ENCODE measurements at places on chromosomes 16 and 17. TPM values are rescaled to one million over a fixed set of nuclear protein-coding genes. Genes with fewer than 3 reads are reported as not detected.

Gene ICAM2
- 625 TPM for polyA plus RNA-seq

Gene CLEC18A
- polyA plus RNA-seq = not detected

Gene TMIGD1
- polyA plus RNA-seq = not detected

Gene SMTNL2
- polyA plus RNA-seq = not detected

Gene SPNS2
- polyA plus RNA-seq = not detected

Gene TMEM100
- polyA plus RNA-seq = not detected

Gene SOX8
- polyA plus RNA-seq = 0.16 TPM

Gene TSPAN10
- polyA plus RNA-seq = 0.21 TPM

Gene ITPRIPL2
- 0.21 TPM for polyA plus RNA-seq

Gene TBC1D3G
- not detected for polyA plus RNA-seq

Gene GUCY2D
- not detected for polyA plus RNA-seq

DNA sequence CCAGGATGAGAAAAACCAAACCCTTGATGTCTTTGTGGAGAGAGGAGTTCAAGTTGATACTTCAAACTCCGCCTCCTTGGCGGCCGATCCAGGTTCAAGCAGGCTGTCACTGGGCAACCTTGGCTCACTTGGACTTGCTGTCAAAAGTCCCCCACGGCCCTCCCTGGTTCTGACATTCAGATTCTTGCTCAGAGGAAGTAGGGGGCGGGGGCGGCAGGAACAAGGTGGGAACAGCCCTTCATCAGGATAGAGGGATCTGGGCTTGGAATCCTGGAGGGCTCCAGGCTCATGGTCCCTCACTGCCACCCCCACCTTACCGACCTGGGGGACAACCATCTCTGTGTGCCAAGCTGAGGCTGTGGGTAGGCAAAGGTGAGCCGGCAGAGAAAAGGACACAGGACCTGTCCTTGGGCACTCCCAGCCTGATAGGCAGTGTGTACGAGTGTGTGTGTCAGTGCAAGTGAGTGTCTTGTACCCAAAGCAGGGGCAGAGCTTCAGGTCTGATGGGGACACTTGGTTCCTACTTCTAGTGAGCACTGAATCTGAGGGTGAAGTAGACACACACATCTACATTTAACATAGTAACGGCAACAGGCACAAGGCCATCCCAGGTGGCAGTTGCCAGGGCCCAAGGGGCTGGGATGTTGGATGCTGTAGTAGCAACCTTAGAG lies 6.6 kb upstream of the TSPOAP1 start:
- DNase-seq = no peak

DNA sequence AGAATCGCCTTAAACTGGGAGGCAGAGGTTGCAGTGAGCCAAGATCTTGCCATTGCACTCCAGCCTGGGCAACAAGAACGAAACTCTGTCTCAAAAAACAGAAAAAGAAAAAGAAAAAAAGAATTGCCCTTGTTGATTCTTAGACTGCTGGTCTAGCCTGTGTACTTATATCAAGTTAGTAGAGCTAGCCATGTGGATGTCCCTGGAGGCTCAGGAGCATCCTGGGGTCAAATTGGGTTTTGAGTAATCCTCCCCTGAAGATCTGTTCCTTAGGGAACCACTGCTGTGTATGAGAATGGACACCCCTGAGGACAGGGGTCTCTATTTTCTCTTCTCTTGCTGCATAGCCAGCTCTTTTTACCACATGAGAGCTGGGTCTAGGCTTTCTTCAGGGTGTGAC lies 21.5 kb downstream of the SLC7A6OS start:
- DNase-seq = no peak

DNA sequence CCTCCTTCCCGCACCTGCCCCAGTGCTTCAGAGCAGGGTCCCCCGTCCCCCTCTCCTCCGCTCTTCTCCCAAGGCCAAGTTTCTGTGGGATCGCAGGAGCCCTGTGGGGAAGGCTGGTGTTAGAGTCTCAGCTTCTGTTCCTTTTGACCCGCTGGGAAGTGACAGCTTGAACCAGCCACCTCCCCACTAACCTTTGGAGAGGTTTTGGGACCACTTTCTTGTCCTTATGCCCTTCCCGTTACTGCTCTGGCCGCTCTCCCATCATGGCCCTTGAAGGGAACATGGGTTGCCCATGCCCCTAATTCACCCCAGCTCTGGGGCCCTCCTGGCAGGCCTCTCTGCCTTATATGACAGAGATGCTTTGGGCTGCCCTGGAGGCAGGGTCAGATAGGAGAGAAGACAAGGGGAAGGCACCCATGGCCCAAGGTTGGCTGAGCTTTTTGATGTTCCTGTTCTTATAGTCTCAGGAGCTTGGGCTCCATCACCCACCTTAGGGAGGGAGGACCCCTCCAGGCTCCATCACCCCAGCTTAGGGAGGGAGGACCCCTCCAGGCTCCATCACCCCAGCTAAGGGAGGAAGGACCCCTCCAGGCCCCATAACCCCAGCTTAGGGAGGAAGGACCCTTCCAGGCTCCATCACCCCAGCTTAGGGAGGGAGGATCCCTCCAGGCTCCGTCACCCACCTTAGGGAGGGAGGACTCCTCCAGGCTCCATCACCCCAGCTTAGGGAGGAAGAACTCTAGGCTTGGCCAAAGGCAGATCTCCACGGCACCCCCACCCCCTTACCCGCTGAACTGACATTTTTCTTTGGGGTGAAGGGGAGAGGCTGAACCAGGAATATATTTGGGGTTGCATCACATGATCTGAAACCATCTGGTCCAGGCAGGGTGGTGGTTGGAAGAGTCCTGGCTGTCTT lies 45.0 kb downstream of the NT5M start:
- no peak for DNase-seq

DNA sequence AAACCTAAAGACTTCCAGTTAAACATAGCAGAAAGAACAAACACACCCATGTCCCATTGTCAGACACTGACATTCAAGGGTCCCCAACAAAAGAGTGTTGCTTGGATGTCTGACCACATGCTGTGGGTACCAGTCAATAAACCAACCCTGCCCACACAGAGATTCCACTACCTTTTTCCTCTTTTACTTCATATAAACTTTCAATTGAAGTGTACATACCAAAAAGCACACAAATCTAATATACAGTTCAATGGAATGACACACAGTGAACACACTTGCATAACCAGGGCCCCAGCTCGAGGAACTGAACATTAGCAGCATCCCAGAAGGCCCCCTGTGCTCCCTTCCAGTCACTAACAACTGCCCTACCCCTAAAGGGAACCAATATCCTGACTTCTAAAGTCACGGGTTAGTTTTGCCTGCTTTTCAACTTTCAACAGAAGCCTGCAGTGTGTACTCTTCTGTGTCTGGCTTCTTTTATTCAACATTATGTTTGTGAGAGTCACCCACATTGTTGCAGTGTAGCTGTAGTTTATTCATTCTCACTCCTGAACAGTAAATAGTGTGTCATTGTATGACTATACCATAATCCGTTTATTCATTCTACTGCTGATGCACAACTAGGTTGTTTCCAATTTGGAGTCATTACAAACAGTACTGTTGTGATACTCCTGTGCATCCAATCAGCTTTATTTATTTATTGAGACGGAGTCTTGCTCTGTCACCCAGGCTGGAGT lies 18.0 kb downstream of the CFDP1 start:
- no peak for DNase-seq

GRCh38 chr17:81002409-81003361 lies 11.0 kb downstream of the CHMP6 start:
- DNase-seq = no peak

DNA sequence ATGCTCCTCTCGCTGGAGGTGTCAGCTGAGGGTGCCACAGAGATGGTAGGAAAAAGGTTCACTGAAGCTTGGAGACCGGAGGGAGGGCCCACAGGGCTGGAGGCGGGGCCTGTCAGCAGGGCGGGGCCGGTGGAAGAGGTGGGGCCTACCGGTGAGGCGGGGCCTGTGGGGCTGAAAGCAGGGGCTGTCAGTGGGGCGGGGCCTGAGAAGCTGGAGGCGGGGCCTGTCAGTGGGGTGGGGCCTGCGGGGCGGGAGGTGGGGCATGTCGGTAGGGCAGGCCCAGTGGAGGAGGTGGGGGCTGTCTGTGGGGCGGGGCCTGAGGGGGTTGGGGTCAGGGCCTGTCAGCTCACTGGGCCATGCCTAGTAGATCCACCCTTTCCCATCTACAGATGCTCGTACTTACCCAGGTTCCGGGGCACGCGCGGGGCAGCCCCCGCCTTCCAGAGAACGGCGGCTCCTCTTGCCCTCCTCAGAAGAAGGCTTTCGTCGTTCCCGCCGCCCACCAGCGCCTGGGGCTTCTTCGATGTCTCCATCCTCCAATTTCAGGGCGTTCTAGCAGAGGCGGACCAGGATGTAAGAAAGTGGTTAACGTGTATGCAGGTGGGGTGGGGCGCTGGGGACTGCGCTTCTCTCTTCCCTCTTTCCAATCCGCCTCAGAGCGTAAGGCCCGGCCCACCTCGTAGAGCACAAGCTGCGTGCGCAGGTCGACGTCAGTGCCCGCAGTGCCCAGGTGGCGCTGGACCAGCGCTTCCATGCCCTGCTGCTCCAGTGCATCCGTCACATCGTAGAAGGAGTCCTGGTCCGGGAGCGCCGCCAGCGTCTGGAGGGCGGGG lies 9.8 kb downstream of the TMEM208 start:
- peak; percentile 57 for DNase-seq

DNA sequence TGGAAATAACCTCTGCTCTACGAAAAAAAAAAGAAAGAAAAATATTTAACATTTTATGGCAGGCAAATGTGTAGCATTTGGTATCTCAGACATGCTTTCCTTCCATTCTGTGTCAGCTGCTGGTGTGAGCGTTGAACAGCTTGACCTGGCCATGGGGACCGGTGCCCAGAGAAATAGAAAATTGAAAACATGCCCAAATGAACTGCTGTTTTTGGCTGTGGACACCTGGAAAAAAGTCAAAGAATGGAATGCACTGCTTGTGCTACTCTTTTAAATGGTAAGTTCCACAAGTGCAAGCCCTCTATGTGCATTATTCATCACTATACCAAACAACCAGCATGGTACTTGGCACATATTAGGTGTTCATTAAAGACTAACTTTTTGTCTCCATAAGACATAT lies 127.2 kb downstream of the CDH8 start:
- no peak for DNase-seq

DNA sequence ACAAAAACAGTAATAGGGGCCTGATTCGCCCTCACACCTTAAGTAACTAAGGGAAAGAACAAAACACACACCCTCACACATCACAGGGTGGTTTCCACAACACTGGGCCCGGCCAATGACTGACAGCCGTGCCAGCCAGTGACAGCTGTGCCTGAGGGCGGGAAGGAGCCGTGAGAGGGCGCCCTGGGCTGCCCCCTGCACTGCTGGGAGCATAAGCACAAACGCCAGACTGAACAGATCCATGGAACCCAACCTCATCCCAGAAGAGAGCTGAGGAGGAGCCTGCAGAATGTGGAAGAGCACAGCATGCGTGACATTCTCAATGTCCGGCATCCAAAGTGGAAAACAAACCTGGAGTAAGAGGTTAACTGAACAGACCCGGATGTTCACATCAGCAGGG lies 16.0 kb downstream of the CSNK1D start:
- DNase-seq = peak; percentile 48

DNA sequence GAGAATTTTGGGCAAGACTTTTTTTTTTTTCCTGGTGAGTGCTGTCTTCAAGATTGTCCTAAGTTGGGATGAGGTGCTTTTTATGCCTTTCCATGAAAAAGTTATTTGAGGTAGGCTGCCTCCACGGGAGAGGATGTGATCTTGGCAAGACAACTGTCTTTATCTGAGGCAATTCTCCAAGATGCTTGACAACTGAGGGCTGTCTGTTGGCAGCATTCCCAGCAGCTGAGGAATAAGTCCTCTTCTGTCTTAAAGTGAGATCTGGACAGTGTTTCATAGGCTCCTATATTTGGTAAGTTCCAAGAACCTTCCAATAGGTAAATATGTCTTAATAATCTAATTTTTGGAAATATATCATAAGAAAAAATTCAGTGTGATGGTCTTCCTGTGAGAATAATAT lies 662.0 kb downstream of the CDH11 start:
- no peak for DNase-seq

DNA sequence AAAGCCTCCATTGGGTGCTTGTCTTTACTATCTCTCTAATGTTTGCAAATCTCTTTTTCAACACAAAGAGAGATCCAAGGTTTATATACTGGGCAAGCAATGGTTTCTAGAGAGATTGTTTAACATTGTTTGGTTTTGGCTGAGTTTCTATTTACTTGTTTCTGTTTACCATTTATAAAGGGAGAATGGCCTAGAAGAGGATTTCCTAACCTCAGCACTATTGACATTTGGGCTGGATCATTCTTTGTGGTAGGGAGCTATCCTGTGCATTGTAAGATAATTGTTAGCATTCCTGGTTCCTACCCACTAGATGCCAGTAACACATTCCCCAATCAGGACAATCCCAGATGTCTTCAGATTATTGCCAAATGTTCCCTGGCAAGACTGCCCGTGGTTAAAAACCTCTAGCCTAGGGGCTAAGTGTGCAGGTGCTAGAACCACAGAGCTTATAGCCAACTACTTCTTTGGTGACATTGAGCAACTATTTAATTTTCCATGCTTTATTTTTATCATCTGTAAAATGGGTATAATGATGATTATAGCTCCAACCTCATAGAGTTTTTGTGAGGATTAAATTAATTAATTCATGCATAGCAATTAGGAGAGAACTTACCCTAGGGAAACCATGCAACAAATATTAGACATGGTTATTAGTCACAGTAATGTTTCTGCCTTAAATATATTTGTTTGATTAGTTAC lies 413.9 kb upstream of the MAF start:
- DNase-seq = no peak

GRCh38 chr17:60598001-60598736 lies 1.8 kb upstream of the PPM1D start:
- DNase-seq = no peak

GRCh38 chr16:9053006-9053601 lies 38.3 kb upstream of the HAPSTR1 start:
- DNase-seq = no peak

GRCh38 chr17:38587947-38588787 lies 17.6 kb downstream of the SRCIN1 start:
- no peak for DNase-seq

DNA sequence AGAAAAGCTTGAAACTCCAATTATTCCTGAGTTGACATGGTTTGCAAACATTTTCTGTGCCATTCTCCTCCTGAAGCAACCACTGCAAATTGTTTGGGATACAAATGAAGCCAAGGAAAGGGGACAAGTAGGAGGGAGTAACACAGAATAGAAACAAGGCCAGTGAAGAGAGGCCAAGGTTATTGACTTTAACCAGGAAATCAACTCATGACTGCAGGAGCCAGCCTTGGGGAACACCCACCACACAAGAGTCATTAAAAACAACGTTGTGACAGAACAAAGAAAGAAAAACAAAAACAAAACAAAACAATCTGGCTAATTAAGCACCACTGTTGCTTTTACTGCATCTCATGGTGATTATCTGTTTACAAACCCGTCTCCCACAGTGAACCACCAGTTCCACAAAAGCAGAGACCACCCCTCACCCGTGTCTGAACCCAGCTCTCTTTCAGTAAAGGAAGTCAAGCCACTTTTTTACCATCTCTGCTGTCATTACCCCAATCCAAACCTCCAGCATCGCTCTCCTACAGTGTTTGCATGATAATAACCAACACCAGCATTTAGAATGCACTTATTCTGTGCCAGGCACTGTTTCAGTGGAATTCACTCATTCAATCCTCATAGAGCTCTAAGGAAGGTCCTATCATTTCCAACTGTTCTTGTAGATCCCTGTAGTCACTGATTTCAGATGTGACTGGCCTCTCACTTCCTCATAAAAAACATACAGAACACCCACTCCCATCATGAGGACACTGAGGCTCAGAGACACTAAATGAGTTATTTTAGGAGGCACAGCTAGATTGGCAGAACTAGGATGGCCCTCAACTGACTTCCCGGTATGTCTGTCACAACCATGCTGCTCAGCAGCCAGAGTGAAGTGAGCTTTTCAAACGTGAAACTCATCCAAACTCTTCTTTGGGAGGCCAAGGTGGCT lies 2.0 kb downstream of the ZDHHC1 start:
- DNase-seq = no peak

- DNase-seq = no peak
These were observed 81.8 kb downstream of the IRX3 start for GRCh38 chr16:54204756-54205155.
